ENCODE measurements at places on chromosomes 13 and 19.

DNA sequence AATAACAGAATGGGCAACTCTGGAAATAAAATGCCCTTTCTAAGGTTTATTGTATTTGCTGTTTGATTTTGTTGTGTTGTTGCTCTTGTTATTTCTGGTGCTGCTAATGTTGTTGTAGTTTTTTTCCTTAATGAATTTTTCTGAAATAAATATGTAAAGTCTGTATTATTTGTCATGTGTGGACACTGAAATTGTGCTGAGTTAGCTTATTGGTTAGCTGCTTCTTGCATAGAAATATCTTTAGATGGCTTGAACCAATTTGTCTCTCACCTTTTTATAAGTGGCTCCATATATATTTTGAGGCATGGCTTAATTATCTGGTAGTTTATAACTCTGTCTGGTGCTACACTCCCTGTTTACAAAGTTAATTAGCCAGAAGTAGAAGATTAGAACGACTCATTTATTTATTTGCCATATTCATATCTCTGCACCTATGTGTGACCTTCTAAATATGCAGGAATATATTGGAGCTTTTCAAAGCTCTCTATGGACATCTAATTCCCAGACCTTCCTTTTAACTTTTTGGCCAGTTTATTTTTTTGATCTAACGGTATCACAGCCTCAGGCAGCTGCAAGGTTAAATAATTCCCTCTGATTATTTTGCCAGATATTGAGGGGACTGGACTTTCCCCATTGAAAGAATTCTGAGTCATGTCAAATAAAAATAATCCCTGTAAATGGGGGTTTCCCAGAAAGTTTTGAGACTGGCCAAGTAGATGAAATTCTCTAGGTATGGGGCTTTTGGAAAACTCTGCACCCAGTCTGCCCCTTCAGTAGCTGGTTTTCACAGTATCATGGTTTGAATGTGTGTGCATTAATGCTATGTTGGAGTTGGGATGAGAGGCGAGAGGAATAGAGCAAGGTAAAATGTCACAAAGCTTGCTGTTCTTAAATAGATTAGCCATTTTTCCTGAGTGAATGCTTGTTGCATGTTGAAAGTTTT lies 1331.7 kb upstream of the MIR17HG start:
- DNase-seq, result no peak

GRCh38 chr19:10517760-10518443 lies 655 bp upstream of the S1PR5 start:
- DNase-seq, result no peak

DNA sequence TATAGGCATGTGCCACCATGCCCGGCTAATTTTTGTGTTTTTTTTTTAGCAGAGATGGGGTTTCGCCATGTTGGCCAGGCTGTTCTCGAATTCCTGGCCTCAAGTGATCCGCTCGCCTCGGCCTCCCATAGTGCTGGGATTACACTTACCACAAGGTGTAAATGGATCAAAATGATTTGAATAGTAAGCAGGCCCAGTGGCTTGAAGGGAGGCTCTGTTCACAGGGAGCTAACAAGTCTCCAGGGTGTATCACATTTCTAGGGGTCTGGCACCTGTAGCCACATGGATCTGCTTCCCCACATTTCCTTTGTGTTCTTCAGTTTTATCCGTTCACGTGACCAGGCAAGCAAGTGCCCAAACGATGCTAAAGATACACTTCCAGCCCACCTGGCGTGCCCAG lies 13.5 kb upstream of the CNFN start:
- no peak for DNase-seq

GRCh38 chr13:93559718-93560117 lies 333.1 kb downstream of the GPC6 start:
- DNase-seq, result no peak

DNA sequence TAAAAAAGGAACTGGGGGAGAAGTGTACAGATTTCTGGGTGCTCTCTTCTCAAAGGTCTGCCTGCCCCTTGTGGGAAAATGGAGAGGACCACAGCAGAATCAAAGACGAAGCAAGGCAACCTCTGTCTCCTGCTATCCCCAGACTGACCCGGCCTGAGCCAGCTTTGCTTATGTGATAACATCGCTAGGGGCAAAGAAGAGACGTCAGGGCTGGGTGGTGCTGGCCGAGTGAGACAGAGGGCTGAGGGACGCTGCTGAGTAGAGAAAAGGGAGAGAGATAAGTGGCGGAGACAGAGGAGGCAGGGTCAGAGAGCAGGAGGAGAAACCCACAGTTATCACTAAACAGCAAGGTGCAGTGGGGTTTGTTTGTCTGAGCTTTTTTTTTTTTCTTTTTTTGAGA lies 4.6 kb upstream of the MUC16 start:
- no peak for DNase-seq

- DNase-seq, result no peak
Measured at GRCh38 chr19:18431351-18432197, 6.4 kb downstream of the ISYNA1 start.

DNA sequence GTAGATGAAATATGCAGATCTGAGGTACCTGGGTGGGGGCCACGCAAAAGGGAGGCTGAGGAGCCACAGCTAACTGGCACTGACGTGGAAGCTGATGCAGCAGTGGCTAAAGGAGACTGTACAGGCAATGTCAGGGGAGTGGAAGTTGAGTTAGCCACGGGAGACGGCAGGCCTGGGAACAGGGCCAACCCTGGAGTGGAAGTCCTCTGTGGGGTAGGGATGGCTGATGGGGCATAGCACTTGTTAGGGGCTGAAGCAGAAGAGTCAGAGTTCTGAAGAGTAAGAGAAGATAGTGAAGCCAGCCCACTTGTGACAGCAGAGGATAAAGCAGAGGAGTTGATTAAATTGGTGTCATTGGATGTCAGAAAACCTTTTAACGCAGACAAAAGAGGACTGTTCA lies 22.8 kb upstream of the STOML3 start:
- no peak for DNase-seq

DNA sequence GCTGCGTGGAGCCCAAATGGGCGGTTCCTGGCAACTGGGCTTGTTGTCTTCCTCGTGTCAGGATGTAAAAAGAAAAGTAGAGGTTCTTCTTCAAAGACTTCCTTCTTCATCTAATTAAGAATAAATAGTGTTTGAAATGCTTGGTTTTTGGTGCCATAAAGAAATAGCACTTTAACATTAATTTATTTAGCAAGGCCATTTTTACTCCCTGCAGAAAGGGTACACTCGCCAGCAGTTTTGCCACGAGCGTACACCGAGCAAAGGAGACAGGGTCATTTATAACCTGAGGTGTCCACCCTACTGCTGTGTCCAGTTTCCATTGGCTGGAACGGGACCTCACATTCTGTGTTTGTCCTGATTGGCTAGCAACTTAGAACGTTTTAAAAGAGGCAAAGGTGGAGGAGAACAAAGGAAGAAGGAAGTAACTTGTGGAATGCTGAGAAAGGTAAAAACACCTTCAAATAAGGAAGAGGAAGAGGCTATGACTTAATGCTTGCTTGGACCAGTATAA lies 21.8 kb upstream of the OR10H1 start:
- DNase-seq, result no peak

- no peak for DNase-seq
Measured at GRCh38 chr13:35882722-35883497, 248.3 kb downstream of the DCLK1 start.

DNA sequence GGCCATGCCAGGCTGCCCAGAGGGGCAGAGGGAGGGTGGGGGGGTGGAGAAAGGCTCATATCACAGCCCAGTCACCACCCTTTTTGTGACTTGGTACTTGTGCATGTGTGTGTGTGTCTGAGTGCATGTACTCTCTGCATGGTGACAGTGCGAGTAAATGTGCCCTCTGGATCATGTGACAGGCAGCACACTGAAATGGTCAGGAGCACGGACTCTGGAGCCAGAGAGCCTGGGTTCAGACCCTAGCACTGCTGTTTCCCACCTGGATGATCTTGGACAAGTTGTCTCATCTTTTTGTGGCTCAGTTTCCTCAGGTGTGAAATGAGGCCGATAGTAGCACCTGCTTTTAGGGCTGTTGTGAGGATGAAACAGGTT lies 2.0 kb downstream of the CIC start:
- DNase-seq, result no peak

- no peak for DNase-seq
Measured at GRCh38 chr13:90868321-90868920, 479.1 kb upstream of the MIR17HG start.

- DNase-seq, result no peak
Measured at GRCh38 chr19:45682908-45683307, 8.8 kb downstream of the SNRPD2 start.

DNA sequence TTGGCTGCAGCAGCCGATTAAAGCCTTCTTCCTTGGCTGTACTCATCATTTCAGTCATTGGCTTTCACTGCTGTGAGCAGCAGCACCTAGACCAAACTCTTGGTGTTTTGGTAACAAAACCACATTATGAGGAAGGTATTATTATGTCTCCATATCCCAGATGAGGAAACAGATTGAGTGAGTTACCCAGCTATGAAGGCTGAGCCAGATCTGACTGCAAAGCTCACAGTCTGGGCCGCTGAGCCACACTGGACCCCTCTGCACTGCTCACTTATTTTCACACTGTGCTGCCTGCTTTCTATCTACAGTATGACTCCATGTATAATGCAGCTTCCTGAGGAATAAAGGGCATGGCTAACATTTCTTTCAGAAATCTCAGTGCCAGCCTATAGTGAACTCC lies 24.5 kb downstream of the CRYL1 start:
- DNase-seq, result no peak

DNA sequence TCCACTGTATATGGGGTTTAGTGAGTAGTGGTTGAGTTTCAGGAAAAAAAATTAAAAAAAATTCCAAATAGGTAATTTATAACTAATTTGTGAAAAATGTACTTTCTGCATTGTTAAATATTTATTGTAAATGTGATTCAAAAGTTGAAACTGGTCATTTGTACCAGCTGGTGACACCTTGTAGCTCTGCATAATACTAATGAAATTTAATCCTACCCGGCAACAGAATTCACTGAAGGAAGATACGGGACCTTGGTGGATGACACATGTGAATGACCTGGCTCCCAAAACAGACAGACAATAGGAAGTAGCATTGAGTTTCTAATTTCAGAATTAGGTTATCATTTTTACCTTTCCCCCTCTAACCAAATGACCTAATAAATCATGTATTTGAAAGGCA lies 73.8 kb downstream of the SLITRK6 start:
- DNase-seq, result no peak

GRCh38 chr19:34341935-34342680 lies 22.9 kb upstream of the GPI start:
- no peak for DNase-seq

DNA sequence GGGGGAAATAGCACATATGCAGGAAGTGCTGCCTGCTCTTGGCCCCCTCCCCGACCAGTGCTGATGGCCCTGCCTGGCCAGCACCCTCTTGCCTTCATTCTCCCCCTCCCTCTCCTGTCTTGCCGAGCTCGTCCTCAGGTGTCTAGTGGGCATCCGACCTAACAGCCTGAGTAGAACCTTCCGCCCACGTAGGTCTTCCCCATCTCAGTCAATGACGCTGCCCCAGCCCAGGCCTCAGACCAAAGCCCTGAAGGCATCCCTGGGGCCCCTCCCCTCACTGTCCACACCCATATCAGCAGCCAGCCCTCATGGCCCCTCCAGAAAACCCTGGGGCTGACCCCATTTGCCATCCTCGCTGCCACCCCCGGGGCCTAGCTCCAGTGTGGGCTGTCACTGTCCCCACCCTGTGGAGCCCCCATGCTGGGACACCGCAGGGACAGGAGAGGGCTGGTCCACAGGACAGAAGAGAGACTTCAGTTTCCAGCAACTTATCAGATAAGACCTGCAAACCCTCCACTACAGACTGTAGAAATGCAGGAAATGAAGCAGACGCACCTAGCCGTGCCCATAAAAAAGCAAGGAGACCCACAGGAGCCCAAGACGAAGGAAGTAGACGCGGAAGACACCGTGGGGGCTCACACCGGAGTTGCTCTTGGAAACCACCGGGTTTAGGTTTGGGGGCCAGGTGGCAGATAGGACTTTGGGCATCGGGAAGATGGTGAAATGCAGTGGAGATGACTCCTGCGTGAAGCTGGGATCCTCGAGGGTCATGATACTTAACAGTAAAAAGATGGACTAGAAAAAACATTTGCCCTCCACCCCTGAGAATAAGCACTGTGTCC lies 38.3 kb downstream of the AP1M1 start:
- no peak for DNase-seq

- DNase-seq, result no peak
Measured at GRCh38 chr13:100221166-100221565, 132.3 kb downstream of the PCCA start.

All from suprapubic skin (tissue), 4 donors.